ENCODE measurements at places on chromosomes 5 and 9. TPM values are rescaled to one million over a fixed set of nuclear protein-coding genes. Genes with fewer than 3 reads are reported as not detected.

The EDIL3 gene
- 5.3 TPM for total RNA-seq

The AMBP gene
- total RNA-seq, result not detected

The PDLIM7 gene
- 90.2 TPM for total RNA-seq

The MLANA gene
- not detected for total RNA-seq

The SLC4A9 gene
- total RNA-seq, result not detected

The PPP1R26 gene
- total RNA-seq, result 16.5 TPM

The IL3 gene
- total RNA-seq, result not detected

The PCDHB5 gene
- 0.40 TPM for total RNA-seq

Data from thoracic aorta endothelial cell (primary cell).